Activated CD4-positive, alpha-beta T cell treated with anti-CD3 and anti-CD28 coated beads for 4 hours (primary cell): ENCODE measurements at places on chromosomes 3 and 15.

GRCh38 chr15:68404056-68404798 is 27.7 kb downstream of the ITGA11 start:
- DNase-seq, result no peak

DNA sequence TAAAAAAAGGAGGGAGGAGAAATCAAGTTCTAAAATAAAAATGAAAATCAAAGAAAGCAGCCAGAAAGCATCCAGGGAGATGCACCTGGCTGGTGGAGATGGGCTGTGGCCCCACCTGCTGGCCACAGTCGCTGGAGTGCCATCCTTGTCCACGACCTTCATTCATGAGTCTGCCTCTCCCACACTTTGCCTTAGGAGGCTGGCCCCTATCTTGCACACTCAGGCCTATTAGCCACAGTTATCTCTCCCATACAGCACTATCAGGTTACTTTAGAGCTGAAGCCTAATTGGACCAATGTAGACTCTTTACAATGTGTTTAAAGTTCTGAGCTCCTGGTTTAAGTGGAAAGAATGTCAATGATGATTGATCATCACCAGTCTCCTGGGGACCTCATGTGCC is 392.0 kb upstream of the RORA start:
- no peak for DNase-seq

DNA sequence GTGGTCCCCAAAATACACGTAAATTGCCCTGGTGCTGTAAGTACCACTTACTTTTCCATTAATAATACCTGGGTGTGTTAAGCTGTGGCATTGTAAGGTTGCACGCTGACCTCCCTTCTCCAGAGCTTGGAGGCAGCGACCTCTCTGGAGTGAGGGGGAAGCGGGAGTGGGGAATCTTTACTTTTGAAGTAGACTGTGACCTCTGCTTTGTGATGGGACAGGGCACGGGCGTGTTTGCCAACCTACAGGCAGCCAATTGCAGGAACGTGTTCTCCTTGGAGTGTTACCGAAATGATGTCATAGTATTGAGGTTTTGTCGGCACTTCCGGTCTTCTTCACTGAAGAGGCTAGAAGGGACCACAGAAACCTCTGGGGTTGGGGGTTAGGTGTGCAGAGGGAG is 227.3 kb upstream of the C2CD4B start:
- DNase-seq, result no peak

DNA sequence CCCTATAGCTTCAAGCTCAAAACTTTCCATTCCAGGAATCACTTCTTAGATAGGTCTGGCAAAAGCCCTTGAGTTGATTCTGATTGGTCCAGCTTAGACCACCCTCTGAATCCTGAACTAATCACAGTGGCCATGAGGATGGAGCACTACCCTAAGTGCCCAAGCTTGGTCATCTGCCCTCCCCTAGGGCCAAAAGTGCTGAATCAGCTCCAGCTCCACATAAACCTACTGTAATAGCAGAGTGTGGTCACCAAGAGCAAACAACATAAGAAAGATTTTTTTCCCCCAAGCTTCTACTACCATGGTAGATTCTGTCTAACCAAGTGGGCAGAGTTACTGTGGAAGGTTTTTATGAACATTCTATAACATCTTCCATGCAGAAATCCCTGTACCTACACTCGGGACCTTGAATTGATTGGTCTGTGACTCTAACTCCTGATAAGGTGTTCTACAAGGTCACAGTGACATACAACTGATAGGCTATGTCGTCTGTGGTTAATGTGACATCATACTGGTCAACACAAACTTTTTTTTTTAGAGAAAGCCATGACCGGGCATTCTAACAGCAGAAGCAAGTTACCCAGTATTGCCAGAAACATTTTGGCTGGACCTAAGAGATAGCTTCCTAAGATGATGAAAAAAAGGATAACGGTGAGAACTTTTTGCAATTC is 320.9 kb downstream of the MAGI1 start:
- DNase-seq, result no peak

DNA sequence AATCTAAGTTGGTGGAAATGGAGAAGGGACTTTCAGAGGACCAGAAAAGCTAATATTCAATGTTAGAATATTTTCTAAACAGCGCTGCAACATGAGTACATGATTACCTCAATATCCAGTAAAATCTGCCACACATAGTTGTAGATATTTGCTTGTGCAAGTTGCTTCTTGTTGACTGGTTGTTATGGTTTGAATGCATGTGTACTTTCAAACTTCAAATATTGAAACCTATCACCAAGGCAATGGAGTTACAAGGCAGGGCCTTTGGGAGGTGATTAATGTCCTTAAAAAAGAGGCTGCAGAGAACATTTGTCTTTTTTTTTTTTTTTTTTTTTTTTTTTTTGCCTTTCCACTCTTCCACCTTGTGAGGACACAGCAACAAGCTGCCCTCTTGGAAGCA is 49.9 kb downstream of the TMCO5A start:
- DNase-seq, result no peak

- DNase-seq, result no peak
These were observed 318.0 kb downstream of the FGF12 start for GRCh38 chr3:192409201-192409837.

GRCh38 chr3:45565342-45565741 is 29.2 kb upstream of the LIMD1 start:
- no peak for DNase-seq

- DNase-seq, result no peak
These were observed 140.5 kb upstream of the MLF1 start for GRCh38 chr3:158430448-158430847.

- no peak for DNase-seq
These were observed 8.0 kb upstream of the SLC22A13 start for GRCh38 chr3:38257583-38257982.

GRCh38 chr15:47661661-47662180 is 55.6 kb upstream of the SEMA6D start:
- DNase-seq, result no peak

DNA sequence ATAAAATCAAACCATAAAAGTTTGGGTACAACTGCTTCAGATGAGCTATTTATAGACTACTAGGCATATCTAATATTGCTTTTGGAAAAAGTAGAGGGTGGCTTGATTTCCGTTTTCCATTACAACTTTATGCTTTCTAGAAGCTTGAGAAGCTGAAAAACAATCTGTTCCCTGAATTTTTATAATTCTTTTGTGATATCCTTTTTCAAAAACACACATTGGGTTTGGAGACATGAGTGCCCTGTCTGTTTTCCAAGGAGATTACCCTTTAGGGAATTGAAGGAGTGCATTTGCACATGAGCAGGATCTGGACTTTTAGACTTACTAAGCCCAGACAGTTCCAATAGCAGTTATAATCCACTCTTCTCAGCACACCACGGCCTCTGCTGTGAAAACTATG is 49.5 kb upstream of the FILIP1L start:
- DNase-seq, result no peak

- no peak for DNase-seq
These were observed 314.9 kb upstream of the ATP11B start for GRCh38 chr3:182478369-182478768.

- DNase-seq, result no peak
These were observed 15.0 kb downstream of the IL12A start for GRCh38 chr3:160003520-160004128.

DNA sequence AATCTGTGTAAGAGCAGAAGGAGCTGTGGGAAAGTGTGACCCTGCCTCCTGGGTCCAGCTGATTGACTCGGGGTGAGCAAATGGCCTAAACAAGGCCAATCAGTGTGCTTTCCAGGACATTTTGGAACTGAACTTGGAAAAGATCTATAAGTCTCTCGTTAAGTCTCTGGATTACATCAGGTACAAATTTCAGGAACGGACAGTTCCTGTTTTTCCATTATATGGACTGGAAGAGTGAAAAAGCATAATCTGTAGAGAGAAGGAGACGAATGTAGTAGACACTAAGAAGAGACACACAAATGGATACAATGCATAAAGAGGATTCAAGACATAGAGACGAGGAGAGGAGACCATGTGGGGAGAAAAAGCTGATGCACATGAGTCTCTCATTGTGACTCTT is 167.3 kb downstream of the C3orf70 start:
- no peak for DNase-seq

DNA sequence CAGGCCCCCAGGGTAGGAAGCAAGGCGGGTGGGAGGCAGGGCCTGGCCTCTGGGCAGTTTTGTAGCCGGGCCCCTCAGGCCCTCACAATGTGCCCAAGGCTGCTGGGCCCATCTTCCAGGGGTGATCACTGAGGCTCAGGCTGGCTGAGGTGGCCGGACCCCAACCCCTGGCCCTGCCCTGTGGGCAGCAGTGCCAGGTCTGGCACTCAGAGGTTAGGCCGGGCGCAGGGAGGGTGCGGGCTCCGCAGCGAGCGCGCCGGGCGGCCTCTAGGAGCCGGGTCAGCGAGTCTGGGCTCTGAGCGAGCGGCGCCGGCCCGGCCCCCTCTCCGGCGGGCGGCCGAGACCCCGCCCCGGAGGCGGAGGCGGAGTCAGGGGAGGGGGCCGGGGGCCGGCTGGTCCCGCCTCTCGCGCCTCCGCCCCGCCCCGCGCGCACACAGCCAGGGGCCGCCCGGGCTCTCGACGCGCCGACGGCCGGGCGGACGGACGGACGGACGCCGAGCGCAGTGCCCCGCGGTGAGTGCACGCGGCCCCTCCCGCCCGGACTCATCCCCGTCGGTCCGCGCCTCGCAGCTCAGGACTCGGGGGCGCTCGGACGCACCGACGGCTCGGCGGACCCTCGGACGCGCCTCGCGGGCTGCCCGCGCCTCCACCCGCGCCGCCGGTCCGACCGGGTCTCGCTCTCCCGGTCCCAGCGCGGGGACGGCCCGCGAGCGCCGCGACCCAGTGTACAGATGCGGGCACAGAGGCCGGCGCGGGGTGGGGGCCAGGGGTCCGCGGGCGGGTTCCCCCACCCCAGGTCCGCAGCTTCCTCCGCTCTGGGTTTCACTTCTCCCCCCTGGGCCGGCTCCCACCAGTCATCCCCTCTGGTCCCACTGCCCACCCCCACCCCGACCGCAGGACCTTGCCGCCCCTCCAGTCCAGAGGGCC is at the start of gene FBLN2:
TSS of gene FBLN2 (plus strand) at position 430 of the 927 bp plus-strand sequence. CDS start 21,231 bp downstream, outside the sequence.
- DNase-seq, result no peak

DNA sequence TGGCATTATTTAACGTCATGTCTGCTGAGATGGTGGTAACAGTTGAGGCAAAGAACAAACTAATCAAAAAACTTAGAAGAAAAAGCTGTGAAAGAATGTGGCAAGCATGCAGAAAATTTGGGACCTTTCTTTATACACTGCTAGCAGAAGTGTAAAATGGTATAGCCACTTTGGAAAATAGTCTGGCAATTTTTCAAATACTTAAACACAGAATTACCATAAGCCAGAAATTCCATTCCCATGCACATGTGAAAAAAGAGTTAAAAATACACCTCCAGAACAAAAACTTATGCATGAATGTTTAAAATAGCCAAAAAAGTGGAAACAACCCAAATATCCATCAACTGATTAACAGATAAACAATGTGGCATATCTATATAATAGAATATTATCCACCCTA is 613.3 kb downstream of the TBL1XR1 start:
- no peak for DNase-seq

- DNase-seq, result no peak
These were observed 135.9 kb downstream of the P2RY1 start for GRCh38 chr3:152970851-152971250.
